ENCODE measurements at places on chromosomes 4 and X. TPM values are rescaled to one million over a fixed set of nuclear protein-coding genes. Genes with fewer than 3 reads are reported as not detected.

FAM9C gene
- not detected for total RNA-seq

ARHGAP36 gene
- not detected for total RNA-seq

PPP1R2C gene
- total RNA-seq: not detected

CYLC1 gene
- total RNA-seq: not detected

GAGE2A gene
- not detected for total RNA-seq

RASSF6 gene
- total RNA-seq: 0.16 TPM

NPY1R gene
- 38.8 TPM for total RNA-seq

COX7B2 gene
- not detected for total RNA-seq

Measured in mesangial cell (primary cell).